Activated naive CD8-positive, alpha-beta T cell treated with anti-CD3 and anti-CD28 coated beads, Interleukin-2, amount 10 ng/mL, durations not matched to agents 7 days and 5 days (primary cell): ENCODE measurements at places on chromosomes 16 and 17.

GRCh38 chr16:78852081-78852635 is 748.4 kb downstream of the MAF start:
- no peak for DNase-seq

DNA sequence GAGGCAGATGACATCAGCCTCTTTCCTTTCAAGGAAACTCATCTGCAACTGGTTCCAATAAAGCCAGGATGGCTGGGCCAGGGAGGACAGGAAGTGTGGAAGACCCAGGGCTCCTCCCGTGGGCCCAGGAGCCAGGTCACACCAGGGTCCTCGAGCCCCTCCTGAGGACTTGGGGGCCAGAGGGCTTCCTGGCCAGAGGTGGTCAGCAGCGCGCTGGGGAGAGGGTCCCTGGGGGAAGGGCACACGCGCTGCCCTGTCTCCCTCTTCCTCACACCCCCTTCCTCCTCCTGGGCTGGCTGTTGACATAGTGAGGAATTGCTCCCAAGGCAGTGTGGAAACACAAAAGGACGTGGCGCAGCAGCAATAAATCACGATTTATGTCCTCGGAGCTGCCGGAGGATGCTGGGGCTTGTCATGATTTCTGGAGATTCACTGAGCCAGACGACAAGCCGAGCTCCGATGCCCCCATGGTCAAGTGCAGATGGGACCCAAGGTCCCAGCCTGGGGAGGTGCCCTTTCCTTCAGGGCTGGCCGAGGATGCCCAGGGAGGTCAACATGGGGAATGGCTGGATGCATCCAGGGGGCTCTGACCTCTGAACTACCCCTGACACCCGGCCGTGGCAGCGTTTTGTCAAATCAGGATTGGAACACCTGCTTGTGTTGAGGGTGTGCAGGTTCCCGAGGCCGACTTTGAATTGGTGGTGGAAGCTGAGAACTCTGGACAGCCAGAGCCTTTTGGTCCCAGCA is 152.6 kb downstream of the IRF8 start:
- no peak for DNase-seq

DNA sequence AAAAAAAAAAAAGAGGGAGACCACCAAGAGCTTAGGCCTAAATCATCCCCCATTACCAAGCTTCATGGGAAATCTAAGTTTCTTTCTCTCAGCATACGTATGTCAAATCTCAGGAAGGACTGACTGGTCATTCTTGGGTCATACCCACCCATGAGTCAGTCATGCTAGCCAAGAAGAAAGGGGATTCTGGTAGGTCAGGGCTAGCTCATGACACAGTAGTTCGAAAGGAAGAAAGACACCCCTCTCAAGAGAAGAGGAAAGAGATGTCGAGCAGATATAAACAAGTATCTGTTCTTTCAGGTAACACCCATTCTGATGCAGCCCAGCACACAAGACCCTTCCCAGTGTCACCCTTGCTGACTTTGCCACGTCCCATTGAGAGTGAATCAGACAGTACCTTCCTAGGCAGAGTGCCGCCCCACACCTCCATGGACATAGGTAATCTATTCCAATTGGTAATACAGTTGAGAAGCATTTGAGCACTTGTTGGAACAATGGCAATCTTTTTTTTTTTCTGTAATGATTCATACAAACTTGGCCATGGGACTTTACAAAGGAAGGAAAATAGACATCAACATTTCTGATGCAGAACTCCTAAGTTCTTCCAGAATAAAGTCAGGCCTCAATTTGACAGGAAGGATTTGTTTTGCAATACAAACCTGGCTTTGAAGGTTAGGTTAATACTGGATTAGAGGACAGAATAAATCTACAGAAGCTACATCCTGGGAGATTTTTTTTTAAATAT is 38.2 kb downstream of the COPRS start:
- DNase-seq = no peak

DNA sequence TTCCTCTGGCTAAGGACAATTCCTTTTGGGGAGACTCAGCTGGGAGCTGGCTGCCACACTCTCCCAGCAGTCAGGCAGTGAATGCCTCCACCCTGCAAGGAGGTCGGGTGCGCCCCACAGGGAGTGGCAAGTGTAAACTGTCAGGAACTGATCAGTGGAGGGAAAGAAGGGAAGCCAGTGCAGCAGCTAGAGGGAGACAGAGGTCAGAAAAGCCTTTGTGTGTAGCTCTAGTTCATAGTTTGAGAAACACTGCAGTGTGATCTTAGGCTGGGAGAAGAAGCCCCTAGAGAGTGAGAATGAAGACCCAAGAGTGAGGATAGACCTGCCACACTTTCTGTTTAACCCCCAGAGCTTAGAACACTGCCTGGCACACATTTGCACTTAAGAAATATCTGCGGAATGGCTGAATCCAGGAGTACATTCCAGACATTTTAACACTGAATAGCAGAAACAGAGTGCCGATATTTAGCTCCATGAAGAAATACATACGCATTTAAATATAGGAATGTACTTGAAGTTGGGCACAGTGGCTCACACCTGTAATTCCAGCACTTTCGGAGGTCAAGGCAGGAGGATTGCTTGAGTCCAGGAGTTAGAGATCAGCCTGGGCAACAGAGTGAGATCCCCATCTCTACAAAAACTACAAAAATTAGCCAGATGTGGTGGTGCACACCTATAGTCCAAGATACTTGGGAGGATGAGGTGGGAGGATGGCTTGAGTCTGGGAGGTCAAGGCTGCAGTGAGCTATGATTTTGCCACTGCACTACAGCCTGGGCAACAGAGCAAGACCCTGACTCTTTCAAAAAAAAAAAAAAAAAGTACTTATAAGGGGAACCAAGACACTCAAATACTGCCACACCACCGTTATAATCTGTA is 11.1 kb upstream of the SLC5A11 start:
- no peak for DNase-seq

DNA sequence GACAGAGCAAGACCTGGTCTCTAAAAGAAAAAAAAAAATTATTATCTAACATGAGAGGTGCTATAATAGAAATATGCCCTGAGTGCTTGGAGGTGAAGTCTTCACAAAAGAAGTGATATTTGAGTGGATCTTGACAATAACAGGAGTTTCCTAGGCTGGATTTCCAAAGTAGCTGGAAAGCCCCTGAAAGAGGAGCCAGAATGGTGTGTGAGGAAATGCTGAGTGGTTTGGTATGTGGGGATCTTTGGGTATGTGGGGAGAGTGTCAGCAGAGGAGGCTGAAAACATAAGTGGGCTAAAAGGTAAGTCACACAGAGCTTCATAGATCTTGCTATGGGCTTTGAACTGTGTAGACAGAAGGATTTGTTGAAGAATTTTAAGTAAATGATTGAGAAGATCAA is 100.1 kb downstream of the YPEL2 start:
- no peak for DNase-seq

DNA sequence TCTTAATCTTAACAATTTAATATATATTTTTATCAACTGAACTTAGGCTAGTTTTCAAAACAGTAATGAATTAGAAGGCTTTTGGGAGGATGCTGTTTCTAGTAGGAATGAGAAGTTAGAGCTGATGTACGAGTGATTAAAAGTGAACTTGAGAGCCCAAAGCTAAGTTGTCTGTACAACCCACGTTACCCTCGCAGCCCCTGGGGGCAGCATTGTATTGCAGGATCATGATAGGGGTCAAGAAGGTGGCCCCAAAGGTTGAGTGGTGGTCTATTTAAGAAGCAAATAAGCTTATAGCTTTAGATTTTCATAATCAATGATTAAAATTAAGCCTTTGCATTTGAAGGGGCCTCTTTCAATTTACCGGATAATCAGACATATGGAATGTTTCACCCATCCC is 33.7 kb upstream of the ALDH3A2 start:
- DNase-seq = no peak

DNA sequence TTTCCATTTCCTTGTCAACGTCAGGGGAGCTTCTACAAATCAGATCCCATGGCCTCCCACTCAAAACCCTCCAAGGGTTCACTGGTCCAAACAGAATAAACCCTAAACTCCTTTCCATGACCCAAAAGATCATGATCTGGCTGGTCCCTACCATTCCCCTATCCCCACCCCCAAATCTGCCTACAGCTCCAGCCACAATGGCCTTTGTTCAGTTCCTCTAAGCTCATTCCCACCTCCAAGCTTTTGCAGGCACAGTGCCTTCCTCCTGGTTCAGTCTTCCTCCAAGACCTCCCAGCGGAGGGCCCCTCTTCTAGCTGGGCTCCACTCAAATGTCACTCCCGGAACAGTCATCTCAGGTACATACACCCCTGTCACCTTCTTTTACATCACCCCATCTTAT is 2.0 kb downstream of the GPRC5B start:
- no peak for DNase-seq

DNA sequence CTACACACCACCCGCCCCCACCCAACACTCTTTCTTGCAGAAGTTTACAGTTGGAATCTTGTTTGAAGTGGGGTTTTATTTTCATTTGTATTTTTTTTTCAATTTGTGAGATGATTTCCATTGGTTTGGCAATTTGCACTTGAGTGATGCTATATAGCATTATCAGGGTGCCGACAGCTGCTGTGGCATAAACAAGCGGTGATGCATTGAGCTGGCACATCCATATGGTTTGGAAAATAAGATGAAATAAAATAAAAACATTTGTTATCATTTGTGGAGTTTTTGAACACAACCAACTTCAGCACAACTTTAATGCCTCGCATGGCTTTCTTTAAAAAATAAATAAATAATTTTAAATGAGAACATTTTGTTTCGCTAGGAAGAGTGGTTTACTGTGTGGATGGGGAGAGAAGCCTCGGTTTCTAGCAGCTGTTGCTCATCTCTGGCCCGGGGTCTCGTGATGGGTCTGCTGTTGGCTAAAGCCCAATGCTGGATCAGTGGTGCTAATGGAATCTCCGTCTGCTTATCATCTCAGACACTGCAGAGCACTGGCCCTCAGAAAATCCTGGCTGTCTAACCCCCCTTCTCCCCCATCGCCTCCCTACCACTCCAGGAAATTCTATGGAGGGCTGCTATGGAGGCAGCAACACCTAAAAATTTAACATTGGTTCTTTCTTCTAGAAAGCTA is 192.3 kb upstream of the MAF start:
- DNase-seq = no peak

DNA sequence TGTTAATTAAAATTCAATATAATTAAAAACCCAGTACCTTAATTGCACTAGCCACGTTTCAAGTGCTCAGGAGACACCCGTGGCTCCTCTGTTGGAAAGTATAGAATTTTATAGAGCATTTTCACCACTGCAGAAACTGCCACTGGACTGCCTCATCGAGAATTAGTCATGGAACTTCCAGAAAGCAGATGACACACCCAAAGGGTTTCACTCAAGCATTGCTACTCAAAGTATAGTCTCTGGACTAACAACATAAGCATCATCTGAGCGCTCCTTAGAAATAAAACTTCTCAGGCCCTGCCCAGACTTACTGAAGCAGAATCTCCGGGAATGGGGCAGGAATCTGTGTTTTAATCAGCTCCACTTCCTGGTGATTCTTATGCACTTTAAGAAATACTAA is 63.5 kb upstream of the GPR139 start:
- no peak for DNase-seq

DNA sequence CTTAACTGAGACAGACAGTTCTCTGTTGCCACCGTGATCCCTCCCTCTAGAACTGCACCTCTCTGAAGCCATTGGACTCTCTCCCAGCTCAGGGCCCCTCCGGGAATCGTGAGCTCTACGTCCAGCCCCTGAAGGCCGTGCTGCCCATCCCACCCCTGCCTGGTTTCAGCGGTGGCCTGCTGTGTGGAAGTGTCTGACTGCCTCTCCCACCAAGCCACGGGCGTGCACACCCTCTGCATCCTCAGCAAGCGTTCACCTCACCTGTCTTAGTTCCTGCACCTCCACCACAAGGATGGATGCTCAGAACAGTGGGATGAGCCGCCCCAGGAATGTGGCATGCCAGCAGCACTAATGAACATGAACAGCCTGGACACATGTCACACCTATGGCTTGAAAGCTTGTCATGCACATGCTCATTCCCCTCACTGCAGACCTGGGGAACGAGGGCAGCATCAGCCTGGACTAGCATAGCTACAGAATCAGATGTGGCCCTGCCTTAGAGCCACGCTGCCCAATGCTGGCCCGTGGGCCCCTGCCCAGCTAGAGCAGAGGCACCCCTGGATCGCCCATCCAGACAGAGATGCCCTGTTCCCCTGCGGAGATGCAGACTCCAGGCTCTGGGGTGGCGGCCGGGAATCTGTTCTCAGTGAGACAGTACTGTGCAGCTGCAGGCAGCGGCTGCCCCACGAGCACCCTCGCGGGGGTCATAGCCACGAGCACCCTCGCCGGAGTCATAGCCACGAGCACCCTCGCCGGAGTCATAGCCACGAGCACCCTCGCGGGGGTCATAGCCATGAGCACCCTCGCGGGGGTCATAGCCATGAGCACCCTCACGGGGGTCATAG is 73.7 kb upstream of the CHMP6 start:
- DNase-seq = no peak

GRCh38 chr17:41490000-41490990 is 585 bp upstream of the KRT36 start:
- no peak for DNase-seq

DNA sequence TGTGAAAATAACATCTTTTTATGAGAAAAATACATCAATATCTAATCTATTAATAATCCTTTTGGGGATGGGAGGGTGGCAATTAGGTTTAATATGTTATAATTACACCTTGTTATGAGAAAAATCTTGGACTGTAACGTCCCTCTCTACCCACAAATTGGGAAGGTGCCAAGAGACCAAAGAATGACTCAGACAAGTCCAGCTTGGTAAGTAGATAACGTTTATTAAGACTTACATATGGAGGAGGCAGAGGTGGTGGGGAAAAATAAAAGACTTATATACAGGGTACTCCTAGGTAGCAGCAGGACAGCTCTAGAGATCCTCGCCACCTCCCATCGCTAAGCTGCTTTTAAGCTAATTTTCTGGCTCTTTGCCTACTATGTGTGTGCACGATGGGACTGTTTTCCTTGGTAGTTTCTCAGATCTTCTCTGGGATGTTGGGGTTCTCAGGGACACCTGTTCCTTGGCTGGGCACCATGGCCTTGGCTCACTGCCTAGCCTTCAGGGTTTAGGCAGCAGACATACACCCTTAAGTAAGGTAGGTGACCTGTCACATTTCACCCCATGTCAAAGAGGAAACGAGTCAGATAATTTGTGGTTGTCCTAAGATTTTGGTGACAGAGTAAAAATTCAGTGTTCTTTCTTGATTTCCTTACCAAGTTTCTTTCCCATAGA is 31.5 kb downstream of the RBL2 start:
- DNase-seq = no peak

DNA sequence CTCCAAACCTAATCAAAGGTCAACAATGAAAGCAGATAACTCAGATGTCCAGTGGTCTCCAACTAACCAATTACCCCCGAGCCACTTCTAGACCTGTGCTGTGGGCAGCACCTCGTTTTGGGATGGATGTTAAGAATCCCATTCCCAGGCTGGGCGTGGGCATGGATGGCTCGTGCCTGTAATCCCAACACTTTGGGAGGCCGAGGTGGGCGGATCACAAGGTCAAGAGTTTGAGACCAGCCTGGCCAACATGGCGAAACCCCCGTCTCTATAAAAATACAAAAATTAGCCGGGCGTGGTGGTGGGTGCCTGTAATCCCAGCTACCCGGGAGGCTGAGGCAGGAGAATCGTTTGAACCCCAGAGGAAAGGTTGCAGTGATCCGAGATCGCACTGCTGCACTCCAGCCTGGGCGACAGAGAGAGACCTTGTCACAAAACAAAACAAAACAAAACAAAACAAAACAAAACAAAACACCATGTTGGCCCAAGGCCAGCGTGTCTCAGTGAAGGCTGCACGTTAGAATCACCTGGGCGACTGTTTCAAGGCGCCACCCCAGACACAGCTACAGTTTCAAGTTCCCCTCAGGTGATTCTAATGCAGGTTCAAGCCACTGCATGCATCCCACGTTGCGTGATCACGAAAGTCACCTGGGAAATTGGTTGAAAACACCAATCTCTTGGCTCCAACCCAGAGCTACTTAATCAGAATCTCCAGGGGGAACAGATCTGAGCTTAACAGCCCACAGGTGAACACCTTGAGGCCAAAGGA is 21.3 kb downstream of the COX4I1 start:
- no peak for DNase-seq
